Naive thymus-derived CD8-positive, alpha-beta T cell (primary cell): ENCODE measurements at places on chromosomes 2 and 18.

DNA sequence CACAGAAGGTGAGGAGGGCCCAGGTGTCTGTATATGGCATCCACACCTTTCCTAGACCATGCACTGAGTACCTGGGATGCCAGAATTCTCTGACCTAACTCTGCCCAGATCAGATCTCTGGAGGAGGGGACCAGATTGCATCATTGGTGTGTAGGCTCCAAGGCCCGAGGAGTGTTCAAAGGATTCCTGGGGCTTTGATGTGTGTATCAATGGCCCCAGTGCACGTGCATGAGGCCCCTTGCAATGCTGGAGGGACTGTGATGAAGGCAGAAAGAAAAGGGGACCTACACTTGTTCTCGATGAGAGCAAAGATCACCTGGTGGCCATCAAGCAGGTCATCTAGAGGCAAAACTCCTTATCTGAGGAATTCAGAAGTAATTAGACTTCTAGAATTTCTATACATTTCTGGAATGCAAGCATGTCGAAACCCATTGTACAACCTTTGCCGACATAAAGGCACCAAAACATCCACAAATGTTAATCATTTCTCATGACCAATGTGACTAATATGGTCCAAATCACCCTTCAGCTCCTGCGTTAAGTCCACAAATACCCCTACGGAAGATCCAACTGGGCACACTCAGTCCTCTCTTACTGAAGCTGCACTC is 123.5 kb downstream of the CHST9 start:
- no peak for DNase-seq

GRCh38 chr2:199459286-199460100 is 1.8 kb upstream of the SATB2 start:
- peak; percentile 44 for DNase-seq

DNA sequence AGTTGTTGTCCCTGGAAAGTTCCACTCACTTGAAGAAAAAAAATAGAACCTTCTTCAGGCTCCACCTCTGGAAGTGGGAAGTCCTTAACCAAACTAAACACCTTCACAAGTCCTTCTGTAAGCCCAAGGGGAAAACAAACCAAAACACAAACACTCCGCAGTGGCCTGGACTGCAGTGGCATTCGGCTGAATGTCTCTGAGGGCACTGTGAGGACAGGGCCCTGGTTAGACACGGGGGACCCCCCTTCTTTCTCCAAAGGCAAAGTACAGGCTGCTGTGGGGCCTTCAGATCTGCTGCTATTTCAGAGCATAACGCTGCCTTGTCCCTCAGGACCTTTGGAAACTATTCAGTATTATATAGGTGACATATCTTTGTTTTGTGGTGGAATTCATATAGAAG is 28.1 kb downstream of the FOSL2 start:
- no peak for DNase-seq

DNA sequence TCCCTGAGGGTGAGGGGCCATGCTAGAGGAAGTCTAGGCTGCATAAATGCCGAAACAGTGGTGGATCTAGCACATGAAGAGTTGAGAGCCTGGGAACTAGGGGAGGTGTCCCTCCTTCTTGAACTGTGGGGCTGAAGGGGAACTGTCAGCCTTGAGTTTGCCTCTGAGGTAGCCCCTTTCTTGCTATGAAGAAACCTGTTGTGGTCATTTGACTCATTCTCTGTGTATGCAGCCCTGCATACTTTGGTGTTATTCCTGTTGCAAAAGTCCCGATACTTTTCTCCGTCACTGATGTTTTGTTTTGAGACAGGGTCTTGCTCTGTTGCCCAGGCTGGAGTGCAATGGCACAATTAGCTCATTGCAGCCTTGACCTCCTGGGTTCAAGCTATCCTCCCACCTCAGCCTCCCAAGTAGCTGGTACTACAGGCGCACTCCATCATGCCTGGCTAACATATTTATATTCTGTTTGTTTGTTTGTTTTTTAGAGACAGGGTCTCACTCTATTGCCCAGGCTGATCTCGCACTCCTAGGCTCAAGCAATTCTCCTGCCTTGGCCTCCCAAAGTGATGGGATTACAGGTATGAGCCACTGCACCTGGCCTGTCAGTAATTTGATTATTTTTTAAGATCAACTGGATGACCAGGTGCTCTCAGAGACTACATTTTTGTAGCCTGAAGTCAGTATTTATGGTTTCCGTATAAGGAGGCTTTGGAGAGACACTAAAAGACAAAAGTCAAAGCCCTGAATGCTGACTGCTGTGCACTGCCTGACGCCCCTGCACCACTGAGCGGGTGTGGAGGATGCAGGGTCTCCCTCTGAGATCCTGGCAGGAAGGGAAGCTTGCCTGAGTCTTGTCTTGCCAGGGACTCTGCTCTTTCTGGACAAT is 126.0 kb upstream of the MSH6 start:
- DNase-seq: no peak

- DNase-seq: no peak
Measured at GRCh38 chr18:45066210-45066609, 385.5 kb downstream of the SETBP1 start.

DNA sequence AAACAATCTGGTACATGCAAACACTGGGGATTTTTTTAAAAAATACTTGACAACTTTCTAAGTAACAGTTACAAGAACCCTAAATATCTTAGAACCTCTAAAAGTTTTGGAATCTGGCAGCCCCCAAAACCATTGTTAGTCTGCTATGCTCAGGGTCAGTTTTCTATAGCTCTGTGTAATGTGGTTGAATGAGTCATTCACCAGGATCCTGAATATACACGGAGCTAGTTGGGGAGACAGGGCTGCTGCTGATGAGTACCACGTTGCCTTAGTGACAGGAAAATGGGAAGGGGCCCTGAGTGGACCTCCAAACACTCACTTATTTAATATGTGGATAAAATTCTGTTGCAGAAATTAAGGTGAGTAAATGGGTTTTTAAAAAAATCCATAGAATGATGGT is 36.9 kb upstream of the TANC1 start:
- DNase-seq: no peak

DNA sequence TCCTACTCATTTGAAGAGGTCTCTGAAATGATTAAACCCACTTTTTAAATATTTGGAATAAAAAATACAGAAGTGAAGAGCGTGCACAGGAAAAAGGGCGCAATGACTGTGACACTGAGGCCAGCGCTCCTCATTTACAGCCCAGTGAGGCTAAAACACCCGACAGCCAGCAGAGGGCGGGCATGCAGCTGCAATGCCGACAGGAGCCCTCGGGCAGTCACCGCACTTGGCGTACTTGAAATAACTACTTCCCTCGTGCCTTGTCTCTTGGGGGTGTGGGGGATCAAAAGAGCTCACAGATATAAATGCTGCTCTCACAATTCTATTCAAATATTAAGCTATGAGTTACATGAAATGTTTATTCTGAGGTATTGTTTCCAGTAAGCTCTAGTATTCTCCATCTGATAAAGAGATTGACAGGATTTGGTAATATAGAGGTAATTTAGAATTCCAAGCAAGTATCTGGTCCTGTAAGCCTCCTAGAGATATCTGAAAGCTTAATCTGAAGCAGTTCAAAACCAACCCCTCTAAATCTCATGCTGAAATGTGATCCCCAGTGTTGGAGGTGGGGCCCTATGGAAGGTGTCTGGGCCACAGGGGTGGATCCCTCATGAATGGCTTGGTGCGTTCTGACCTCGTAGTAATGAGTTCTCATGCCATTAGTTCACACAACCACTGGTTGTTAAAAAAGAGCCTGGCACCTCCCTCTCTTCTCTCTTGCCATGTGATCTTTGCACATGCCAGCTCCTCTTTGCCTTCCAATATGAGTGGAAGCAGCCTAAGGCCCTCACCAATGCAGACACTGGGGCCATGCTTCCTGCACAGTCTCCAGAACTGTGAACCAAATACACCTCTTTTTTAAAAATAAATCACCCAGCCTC is 93.6 kb downstream of the ZAP70 start:
- peak; percentile 75 for DNase-seq

GRCh38 chr2:207157162-207157481 is 8.6 kb downstream of the KLF7 start:
- DNase-seq: no peak

DNA sequence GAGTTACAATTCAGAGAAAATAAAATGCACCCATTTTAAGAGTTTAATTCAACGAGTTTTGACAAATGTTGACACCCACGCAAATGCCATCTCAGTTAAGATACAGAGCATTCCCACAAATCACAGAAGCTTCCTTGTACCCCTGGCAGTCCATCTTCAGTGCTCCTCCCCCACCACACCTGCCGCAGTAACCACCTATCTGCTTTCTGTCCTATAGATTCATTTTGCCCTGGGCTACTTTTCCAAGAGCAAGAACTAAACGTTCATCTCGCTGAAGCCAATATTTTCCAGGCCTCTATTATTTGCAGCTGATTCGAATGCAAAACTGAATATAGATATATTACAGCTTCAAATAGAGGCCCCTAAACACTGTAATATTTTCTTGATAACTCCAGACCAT is 13.4 kb upstream of the HPCAL1 start:
- no peak for DNase-seq

DNA sequence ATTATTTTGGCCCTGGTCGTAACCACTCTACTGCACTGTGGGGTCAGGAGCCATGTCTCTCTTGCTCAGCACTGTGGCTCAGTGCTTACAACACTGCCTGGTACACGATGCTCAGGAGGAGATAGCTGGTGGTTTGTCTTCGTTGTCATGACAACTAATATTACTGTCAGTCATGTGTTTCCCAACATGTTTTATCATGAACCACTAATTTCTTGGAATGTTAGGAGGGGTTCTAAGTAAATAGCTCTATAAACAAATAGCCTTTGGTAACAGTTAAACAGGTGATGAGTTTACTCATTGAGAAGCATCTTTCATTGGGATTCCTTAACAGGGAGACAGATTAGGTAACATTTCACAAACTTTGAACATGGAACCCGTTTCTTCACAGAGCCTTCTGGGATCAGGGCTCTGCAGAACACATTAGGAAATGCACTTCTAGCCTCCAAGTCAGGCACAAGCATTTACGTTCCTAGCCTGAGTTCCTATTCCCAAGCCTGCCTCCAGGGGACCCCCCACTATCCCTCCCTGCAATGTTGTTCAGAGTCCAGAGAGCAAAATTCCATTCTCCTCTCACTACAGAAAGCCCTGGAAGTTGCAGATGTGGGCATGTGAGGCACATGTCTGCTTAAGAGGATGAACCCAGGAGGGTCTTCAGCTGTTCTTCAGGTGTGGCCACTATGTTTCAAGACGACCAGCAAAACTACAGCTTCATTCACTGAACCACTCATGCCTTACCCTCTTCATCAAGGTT is 6.4 kb upstream of the RBM44 start:
- no peak for DNase-seq

DNA sequence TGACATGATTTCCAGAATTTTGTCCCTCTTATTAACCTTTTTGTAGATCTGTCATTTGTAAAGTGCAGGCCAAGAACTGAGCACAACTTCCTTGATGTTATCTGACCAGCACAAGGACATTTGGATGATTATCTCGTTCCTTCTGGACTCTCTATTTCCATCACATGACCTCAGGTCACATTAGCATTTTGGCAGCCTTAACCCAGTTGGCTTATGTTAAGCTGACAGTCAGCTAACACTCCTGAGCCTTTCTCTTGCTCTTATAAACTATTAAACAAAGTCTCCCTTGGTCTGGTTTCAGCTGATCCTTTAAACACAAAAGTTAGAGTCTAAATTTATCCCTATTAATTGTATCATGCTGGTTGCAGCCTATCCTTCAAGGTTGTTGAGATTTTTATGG is 167.2 kb upstream of the RBBP8 start:
- DNase-seq: no peak

- no peak for DNase-seq
Measured at GRCh38 chr18:55405893-55406406, 182.0 kb downstream of the TCF4 start.

DNA sequence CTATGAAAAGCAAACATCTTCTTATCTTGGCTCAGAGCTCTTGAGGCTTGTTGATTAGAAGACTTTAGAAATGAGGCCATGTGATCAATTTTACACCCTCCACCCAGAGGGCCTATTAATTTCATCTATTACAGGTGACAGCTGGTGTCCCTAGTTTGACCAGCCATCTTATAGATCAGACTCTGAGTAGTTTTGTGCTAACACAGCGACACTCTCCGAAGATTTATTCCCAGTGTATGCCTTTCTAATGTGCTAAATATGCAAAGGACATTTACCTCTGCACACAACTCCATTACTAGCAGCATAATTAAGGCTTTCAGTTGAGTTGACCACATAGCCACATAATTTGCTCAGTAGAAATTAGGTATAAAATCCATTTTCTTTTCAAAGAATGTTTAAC is 2.6 kb upstream of the RFX8 start:
- no peak for DNase-seq

- no peak for DNase-seq
Measured at GRCh38 chr2:156083763-156084493, 248.6 kb downstream of the NR4A2 start.

- DNase-seq: no peak
Measured at GRCh38 chr2:239065962-239066361, 218.1 kb downstream of the TWIST2 start.

- no peak for DNase-seq
Measured at GRCh38 chr2:21195326-21195725, 71.6 kb downstream of the TDRD15 start.

- no peak for DNase-seq
Measured at GRCh38 chr2:48343571-48344440, 186.1 kb upstream of the STON1 start.

DNA sequence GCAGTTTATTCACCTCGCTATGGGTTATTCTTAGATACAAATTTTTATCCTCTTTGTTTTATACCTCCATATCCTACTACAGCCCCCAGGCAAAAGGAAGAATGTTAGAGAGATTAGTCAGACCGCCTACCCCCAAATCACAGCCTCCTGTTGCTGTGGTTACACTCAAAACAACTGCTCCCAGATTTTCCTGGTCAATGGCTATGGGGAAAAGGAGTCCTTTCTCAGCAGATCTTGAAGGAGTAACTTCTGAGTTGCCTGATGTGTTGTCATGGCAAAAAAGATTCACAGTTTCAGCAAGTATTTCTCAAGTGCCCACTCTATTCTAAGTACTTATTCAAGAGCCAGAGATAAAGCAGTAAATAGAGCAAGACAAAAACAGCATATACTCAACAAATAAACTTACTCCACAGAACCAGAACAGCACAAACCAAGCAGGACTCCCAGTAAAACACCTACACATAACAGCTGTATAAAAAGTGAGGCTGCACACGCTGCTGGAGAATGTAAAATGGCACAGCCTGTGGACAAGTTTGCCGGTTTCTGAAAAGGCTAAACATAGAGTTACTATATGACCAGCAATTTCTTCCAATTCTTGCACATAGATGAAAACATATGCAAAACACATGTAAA is 104.8 kb downstream of the NOL10 start:
- no peak for DNase-seq

DNA sequence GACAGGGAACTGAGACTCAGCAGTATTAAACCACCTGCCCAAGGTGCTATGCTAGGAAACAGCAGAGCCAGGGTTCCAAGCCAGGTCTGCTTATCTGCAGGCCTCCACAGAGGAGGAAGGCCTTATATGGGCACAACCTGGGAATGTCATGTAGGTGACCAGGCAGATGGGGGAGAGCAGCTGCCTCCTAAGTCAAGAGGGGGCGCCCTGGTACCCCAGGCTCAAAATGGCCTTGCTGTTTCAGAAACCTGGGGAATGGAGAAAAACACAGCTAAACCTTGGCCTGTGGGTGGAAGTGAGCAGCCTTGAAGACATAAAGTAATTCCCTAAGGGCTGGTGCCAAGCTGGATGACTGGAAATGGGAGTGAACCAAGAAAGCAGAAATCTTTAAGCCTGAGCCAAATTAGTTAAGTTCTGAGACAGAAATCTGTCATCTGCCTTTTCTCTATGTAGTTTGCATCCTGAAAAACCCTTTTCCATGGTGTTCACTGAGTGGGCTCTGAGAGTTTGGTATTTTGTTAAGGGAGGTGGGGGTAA is 79.1 kb downstream of the MAPK4 start:
- DNase-seq: no peak
